ENCODE measurements at places on chromosomes 2 and 18. TPM values are rescaled to one million over a fixed set of nuclear protein-coding genes. Genes with fewer than 3 reads are reported as not detected.

The TLX2 gene
- polyA plus RNA-seq, result 1.5 TPM

The CTIF gene
- 10.1 TPM for polyA plus RNA-seq

The ERFE gene
- 1.8 TPM for polyA plus RNA-seq

GRCh38 chr2:113185664-113186432 lies 12.1 kb downstream of the PSD4 start:
- H3K27me3 ChIP-seq, result no peaks in the 10 kb centered on the region
- H3K36me3 ChIP-seq, result peaks cover 8% of the 10 kb centered on the region
- H3K4me1 ChIP-seq, result peaks cover 11% of the 10 kb centered on the region
- no peak overlapping the region for H3K27ac ChIP-seq
- H3K4me3 ChIP-seq, result no peak overlapping the region

- DNase-seq, result no peak
- no peak overlapping the region for H3K27ac ChIP-seq
- H3K4me3 ChIP-seq, result no peak overlapping the region
Observed at GRCh38 chr2:99439971-99440505, 49.8 kb downstream of the REV1 start.

DNA sequence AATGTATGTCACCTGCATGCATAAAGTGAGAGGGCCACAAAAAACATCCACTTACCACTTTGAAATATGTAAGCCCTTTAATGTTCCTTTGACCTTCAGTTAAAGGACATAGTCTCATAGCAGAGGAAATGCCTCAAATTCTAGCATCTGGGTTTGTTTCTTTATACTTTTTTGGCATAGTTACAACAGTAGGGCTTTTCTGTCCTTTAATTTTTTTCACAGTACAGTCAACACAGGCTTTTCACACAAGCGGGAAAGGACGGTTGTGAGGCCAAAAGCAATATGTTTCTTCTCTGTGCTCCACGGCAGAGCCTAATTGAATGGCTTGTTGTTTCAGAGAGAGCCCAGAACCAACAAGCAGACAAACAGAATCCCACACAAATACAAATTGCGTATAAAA lies 57.6 kb downstream of the CRIM1 start:
- no peak overlapping the region for H3K4me3 ChIP-seq
- no peaks in the 10 kb centered on the region for H3K27me3 ChIP-seq
- no peak for DNase-seq
- no peak overlapping the region for H3K27ac ChIP-seq
- H3K36me3 ChIP-seq, result peaks cover 8% of the 10 kb centered on the region
- peaks cover 10% of the 10 kb centered on the region for H3K4me1 ChIP-seq

The ALK gene
- polyA plus RNA-seq, result 0.04 TPM

DNA sequence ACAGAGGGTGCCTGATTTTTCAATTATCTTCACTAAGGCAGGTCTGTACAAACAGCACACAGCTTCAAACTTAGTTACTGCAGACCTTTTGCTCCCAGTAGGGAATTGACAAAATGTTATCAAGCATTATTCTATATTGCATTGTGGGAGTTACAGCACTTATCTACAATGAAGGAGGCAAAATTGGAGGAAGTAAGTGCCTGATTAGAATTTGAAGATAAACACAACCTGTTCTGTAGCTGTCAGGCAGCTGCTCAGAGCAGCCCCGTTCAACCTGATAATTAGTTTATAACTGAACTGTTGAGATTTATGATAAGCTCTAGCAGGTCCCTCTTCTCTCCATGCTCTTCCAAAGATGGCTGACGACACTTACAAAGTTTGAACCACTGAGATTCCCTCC lies 364.4 kb upstream of the CYRIA start:
- peak; percentile 19 for DNase-seq
- H3K27ac ChIP-seq, result no peak overlapping the region
- no peaks in the 10 kb centered on the region for H3K27me3 ChIP-seq
- H3K36me3 ChIP-seq, result no peaks in the 10 kb centered on the region
- H3K4me1 ChIP-seq, result no peaks in the 10 kb centered on the region
- no peak overlapping the region for H3K4me3 ChIP-seq

- DNase-seq, result no peak
- no peak overlapping the region for H3K4me3 ChIP-seq
- H3K27ac ChIP-seq, result no peak overlapping the region
- H3K27me3 ChIP-seq, result no peaks in the 10 kb centered on the region
Observed at GRCh38 chr18:48820483-48821250, 130.1 kb downstream of the SMAD7 start.

DNA sequence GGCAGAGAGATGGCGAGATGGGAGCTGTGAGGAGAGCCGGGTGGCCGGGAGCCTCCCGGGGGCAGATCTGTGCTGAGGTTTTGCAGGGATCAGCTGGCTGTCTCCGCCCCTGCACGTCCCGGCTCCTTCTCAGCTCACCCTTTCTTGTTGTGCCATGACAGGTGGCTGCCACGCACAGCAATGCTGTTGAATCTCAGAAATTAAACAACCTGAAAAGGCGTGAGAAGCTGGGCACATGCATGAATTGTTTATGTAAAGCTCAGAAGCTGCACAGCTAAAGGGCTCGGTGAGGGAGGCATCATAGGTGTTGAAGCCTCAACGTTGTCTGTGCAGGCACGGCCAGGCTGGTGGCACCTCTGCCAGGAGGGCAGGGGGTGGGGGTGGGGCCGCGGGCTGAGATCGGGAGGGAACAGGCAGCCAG lies 858 bp upstream of the RTP5 start:
- no peak overlapping the region for H3K27ac ChIP-seq
- no peaks in the 10 kb centered on the region for H3K36me3 ChIP-seq
- no peak for DNase-seq
- no peak overlapping the region for H3K4me3 ChIP-seq

The NETO1 gene
- polyA plus RNA-seq, result not detected

DNA sequence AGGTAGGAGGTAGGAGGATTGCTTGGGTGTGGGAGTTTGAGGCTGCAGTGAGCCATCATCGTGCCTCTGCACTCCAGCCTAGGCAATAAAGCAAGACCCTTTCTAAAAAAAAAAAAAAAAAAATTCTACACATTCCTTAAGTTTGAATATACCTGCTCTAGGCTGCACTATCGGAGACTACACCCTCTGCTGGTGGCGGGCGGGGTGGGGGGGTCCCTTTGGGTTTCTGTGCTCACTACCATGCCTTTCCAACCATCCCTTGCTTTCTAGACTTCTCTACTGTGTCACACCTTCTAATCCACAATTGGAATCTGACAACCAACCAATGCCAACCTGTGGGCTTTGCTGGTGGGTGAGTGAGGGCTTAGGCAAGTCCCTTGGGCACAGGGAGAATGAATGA lies 34.7 kb upstream of the FAM136A start:
- no peak for DNase-seq
- H3K4me1 ChIP-seq, result no peaks in the 10 kb centered on the region
- no peaks in the 10 kb centered on the region for H3K27me3 ChIP-seq
- no peak overlapping the region for H3K27ac ChIP-seq

The MYOM1 gene
- 7.9 TPM for polyA plus RNA-seq

GRCh38 chr2:241848761-241849615 lies 9.7 kb downstream of the PDCD1 start:
- no peaks in the 10 kb centered on the region for H3K27me3 ChIP-seq
- H3K36me3 ChIP-seq, result no peaks in the 10 kb centered on the region
- peaks cover 4% of the 10 kb centered on the region for H3K4me1 ChIP-seq
- H3K27ac ChIP-seq, result no peak overlapping the region
- DNase-seq, result no peak

DNA sequence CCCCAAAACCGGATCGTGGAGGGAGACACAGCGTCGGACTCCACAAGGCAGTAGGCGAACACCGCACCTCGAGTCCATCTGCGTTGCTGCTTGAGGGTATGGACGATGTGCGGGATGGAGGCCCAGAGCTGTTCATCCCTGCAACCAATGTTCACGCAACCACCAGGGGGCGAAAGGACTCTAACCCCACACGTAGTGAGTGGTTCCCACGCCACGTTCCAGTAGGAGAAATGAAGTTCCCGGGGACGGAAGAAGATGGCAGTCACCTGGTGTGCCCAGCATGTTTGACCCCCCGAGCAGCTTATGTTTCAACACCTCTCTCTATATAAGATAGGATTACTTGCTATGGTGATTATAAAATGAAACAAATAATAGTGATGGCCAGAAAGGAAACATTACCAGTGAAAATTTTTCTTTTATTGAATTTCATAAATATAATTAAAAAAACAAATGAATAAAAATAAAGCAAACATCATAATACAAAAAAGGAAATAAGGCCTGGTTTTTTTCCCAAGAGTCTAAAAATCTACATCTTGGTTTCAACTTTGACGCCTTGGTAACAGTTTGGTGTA lies 184.3 kb downstream of the SH3BP4 start:
- H3K4me3 ChIP-seq, result no peak overlapping the region
- no peak overlapping the region for H3K27ac ChIP-seq
- H3K4me1 ChIP-seq, result no peaks in the 10 kb centered on the region
- no peaks in the 10 kb centered on the region for H3K27me3 ChIP-seq

DNA sequence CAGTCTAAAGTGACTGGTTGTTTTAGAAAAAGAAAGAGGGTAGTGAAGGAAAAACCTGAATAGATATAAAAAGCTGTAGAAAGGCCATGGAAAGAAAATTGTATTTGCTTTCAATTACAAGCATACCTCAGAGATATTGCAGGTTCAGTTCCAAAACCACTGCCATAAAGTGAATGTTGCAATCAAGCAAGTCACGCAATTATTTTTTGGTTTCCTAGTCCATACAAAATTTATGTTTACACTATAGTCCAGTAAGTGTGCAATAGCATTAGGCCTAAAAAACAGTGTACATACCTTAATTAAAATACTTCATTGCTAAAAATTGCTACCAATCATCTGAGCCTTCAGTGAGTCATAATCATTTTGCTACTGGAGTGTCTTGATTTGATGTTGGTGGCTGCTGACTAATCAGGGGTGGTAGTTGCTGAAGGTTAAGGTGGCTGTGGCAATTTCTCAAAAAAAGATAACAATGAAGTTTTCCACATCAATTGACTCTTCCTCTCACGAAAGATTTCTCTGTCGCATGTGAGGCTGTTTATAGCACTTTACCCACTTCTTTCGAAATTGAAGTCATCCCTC lies 2003.8 kb upstream of the PIK3C3 start:
- no peak for DNase-seq
- no peak overlapping the region for H3K4me3 ChIP-seq
- no peak overlapping the region for H3K27ac ChIP-seq
- no peaks in the 10 kb centered on the region for H3K4me1 ChIP-seq
- no peaks in the 10 kb centered on the region for H3K36me3 ChIP-seq

The MALL gene
- 153 TPM for polyA plus RNA-seq

GRCh38 chr2:60548845-60549237 lies 4.6 kb downstream of the BCL11A start:
- peaks cover 15% of the 10 kb centered on the region for H3K36me3 ChIP-seq
- H3K27ac ChIP-seq, result peak overlapping the region; percentile 67

DNA sequence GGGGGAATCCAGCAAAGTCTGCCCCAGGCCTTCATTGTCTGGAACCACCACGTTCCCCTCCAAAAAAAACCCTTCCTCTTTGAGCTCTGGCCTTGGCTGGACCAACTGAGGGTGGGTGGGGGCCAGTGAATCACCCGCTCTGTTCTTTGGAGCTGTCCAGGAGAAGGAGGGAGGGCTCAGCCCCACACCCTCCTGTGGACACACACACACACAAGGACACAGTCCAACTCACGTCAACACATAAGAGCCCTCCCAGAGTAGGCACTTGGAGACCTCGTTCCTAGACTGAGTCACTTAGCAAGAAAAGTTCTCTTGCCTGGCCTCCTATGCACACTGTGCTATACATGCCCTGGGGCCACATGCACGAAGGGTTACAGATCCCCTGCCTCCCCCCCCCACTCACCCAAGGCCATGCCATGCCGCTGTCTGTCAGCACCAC lies 1.2 kb upstream of the TNS1 start:
- H3K4me3 ChIP-seq, result no peak overlapping the region
- H3K36me3 ChIP-seq, result no peaks in the 10 kb centered on the region
- no peak for DNase-seq
- no peaks in the 10 kb centered on the region for H3K27me3 ChIP-seq
- H3K27ac ChIP-seq, result peak overlapping the region; percentile 65

GRCh38 chr2:37576831-37577230 lies 94.6 kb downstream of the CDC42EP3 start:
- no peaks in the 10 kb centered on the region for H3K27me3 ChIP-seq
- no peak for DNase-seq
- no peak overlapping the region for H3K27ac ChIP-seq
- no peaks in the 10 kb centered on the region for H3K36me3 ChIP-seq

All from small intestine (tissue), 16 donors.